ENCODE measurements at places on chromosomes 5 and 9.

DNA sequence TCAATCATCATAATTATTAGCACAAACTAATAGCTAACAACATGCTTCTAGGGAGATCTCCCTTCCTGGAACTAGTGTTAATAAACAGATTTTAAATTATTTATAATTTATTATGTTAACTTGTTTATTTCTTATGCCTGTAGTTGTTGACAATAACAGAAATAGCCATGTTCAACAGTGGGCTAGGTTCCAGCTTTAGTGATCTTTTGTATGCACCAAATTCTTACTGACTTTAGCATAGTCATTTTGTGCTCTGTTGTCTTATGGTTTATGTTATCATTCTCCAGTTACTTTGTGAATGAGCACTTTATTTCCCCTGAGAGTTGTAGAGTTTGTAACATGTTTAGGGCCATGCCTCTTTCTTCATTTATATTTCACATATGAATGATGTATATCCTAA, 70.6 kb downstream of the TMEM252 start:
- no peak for DNase-seq

DNA sequence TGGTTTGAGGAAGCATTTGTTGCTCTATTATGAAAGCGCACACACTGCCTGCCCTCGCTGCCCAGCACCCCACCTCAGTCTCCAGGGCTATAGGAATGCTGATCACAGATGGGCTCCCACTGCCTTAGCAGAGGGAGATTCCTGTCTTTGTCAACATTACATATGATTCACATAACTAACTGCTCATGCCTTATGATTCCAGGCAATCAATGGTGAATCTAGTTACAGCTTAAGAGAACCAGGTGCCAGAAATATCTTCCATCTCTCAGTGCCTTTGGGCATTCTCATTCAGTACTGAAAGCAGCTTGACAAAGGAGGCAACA, 458.9 kb upstream of the C9orf72 start:
- no peak for DNase-seq

DNA sequence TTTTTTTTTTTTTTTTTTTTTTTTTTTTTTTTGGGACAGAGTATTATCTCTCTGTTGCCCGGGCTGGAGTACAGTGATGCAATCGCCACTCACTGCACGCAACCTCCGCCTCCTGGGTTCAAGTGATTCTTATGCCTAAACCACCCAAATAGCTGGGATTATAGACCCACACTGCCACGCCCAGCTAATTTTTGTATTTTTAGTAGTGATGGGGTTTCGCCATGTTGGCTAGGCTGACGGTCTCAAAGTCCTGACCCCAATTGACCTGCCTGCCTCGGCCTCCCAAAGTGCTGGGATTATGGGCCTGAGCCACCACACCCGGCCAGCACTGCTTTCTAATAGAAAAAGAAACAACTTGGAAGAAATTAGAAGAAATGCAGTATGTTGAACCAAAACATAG, 39.2 kb downstream of the TTC1 start:
- DNase-seq = no peak

DNA sequence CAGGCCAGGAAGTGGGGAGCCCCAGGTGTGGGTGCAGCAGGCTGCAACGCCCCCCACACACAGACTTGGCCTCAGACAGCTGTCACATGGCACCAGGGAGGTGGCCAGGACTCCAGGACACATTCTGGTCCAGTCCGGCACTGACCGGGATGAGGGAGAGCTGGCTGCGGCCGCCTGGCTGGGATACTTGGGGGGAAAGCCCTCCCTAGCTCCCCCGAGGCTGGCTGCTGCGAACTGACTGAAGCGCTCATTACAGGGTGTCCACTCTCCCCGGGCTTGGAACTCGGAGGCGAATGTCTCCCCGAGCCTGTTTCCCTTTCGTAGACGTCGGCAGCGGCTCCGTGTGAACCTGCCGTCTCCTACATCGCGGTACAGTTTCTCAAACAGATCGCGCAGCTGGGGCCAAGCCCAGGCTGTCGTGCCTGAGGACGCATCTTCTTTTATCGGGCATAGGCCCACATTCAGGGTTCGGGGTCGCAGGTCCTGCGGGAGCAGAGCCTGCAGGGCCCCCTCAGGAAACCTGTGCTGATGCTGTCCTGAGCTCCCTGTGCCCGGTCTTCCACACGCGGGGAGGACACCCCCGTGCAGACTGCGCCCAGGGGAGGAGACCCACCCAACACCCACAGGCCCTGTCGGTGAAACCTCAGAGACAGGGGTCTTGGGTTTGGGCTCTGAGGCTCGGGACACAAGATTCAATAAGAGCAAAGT, 19.8 kb downstream of the NACC2 start:
- DNase-seq = no peak

DNA sequence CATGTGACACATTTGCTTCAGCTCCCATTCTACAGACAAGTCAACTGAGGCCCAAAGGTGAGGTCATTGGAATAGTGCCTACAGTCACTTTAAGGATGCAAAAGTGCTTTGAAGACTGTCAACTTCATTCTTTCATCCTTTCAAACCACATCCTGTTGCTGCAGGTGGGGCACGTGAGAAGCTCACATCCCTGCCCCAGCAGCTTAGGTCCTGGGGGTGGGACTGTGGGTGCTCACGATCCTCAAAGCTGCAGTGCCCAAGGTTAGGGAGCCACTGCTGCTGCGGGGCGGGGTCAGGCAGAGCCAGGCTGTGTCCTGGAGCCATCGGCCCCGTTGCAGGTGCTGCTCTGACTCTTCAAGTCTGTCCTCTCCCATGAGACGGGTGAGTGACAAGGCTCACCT, 57.9 kb upstream of the IER5L start:
- DNase-seq = peak; percentile 55

All from T-helper 1 cell (primary cell).